ENCODE measurements at places on chromosomes 7 and 10.

GRCh38 chr10:68144709-68145108 is 35.4 kb downstream of the MYPN start:
- no peak for DNase-seq

- no peak for DNase-seq
Observed at GRCh38 chr7:102098986-102099385, 187.7 kb upstream of the SH2B2 start.

DNA sequence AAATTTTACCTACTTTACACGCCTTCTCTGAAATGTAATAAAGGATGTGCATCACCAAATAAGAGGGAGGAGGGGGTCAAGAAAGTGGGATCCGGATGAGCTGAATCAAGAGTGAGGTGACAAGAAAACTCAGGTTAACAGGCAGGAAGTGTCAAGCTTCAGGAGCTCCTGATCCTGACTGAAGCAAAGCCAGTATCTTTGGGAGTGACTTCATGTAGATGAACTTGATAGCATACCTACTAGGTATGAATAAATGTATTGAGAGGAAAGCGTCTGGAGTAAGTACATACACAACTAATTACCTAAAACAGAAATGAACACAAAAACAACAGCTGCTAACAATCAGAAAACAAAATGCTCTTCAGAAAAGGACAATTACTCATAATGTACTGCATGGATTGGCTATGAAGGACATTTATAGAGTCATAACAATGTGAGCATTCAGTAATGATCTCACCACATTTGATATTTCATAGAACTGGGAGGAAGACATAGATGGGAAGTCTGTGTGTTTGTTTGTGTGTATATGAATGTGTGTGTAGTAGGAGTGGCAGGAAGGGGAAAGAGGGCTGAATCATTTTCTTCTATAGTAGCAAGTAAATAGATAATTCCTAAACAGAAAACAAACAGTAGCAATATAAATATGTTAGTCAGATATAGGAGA is 29.4 kb downstream of the PRKG1 start:
- no peak for DNase-seq

GRCh38 chr10:131676800-131677421 is 223.9 kb upstream of the PPP2R2D start:
- no peak for DNase-seq

- no peak for DNase-seq
Observed at GRCh38 chr10:35503578-35503977, 101.6 kb upstream of the GJD4 start.

DNA sequence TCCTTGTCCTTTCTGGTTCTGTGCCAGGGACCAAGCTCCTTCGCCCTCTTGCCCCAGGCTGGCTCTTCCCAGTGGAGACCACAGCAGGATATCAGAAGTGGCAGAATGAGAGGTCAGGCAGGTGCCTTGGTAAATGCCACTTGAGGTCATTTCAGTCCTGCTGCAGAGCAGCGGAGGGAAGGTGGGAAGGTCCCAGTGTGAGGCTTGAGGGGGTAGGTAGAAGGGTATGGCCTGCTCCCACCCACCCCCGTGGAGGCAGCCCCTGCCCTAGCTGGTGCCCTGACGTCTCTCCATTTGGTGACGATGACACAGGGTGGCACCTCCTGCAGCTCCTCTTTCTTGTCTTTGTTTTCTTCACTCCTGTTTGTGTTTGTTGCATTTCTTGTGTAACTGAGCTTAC is 538.8 kb downstream of the TCERG1L start:
- no peak for DNase-seq
